NAMALWA (cell line): ENCODE measurements at places on chromosomes 3 and 15.
A peak's percentile ranks its signal among the peaks of the same experiment; 100 is the strongest.

- DNase-seq = no peak
Measured at GRCh38 chr3:80983753-80984152, 777.7 kb downstream of the GBE1 start.

DNA sequence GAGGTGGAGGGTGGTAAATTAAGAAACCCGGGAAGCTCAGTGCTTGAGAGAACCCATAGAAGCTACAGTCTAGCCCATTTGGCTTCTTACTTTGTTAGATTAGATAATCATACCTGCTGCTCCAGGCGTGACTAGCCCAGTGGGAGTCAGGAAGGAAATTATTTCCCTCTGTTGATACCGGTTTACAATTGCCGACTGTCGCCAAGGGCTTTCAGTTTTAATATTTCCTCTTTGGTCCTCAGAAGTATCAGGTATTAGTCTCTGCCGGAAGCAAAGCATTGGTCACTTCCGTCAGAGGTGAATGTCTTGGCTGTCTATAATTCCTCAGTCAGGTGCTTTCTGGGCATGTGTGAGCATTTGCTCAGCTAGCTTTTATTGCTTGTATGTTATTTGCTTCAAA is 75.2 kb downstream of the LPP start:
- no peak for DNase-seq

DNA sequence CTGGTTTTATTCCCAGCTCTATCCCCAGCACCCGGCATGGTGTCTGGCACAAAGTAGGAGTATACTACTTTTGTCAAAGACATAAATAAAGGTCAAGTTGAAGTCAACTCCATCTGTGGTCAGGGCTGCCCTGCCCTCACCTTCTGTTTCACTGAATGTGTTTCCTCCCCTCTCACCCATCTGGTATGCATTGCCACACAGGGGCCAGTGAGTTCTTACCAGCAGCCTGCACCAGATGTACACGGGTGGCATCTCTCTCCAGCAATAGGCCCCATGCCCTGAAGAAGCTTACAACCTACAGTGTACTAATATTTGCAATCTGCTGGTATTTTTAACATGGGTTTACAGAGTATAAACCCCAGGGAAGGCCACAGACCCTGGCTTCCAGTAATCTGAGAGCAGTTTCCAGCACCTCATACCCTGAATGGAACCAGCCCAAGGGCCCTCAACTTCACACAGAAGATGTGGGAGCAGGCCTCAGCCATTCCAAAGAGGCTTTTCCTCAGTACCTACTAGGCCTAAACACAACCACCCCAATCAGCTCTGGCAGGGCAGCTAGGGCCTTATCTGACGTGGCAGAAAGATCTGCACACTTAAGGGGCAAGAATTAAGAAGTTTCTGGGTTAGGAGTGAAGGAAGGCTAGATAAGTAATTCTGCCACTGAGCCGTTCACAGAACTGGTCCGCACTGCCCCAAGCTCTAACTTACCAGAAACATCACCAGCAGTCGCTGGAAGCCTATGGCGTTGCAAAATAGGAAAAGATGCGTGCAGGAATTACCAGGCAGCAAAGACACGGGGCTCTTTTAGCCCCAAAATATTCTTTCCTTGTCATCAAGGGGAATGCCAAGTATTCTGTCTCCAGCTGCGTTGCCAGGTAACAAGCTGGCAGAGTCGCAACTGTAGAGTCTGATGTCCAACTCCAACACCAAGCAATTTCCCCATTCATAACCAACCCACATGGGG is 2.1 kb downstream of the IDH2 start:
- no peak for DNase-seq

DNA sequence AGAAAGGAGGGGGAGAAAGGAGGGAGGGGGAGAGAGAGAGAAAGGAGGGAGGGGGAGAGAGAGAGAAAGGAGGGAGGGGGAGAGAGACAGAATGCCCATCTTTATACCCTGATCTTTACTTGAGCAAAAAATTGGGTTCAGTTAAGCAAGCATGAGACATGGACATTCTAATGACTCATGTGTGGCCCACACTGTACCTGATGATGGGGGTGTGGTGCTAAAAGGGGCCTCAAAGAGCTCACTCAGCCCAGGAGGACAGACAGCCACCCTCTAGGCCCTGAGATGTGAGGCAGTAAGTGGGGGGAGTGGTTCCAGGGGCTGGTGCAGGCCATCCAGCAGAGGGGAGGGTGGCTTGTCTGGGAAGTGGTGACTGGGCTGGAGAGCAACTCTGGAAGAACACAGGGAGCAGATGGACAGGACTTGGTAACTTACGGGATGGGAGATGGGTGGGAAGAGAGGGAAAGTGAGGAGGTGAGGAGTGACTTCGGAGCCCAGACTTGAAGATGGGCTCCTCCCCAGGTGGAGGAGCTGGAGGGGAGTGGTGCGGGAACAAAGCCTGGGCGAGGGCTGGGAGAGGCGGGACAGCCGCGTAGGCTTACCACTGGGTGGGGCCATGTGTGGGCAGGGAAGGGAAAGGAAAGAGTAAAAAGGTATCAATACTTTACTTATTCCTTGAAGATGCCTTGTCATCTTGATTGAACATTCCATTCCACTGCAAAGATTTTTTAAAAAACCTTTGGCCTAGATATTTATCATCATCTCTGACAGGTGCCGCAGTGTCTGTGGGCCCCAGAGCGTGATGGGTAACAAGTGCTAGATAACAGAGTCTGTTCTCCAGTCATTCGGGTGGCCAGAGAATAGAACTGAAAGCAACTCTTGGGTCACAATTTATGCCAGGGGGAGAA is 32.3 kb downstream of the TSPAN3 start:
- DNase-seq = no peak

GRCh38 chr3:15479400-15480224 is 41.9 kb downstream of the COLQ start:
- DNase-seq = no peak

GRCh38 chr3:153008226-153008625 is 153.8 kb upstream of the RAP2B start:
- no peak for DNase-seq

DNA sequence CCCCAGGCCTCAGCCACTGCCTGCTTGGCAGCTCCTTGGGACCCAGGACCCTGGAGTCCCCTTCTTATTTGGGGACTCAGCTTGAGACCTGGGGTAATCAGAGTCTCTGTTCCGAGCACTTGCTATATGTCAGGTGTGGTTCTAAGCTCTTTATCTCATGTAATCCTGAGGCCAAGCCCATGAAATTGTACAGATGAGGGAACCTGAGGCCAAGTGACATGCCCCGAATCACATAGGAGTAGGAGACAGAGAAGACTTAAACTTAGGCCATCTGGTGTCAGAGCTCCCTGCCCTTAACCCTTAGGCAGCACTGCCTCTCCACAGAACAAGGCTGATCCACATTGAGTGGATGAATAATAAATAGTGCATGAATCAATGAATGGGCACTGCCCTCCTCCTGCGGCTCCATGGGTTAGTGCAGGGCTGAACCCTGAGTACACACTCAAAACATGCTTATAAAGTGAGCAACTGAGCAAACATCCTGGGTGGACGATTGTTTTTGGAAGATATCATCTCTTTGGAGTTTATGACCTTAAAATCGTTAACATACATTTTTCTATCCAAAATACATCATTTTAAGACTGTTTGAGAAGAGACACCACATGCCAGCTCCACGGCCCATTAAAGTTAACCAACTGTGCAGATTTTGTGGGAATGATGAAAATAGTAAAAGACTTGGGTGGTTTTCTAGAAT is 33.2 kb upstream of the IQSEC1 start:
- no peak for DNase-seq

DNA sequence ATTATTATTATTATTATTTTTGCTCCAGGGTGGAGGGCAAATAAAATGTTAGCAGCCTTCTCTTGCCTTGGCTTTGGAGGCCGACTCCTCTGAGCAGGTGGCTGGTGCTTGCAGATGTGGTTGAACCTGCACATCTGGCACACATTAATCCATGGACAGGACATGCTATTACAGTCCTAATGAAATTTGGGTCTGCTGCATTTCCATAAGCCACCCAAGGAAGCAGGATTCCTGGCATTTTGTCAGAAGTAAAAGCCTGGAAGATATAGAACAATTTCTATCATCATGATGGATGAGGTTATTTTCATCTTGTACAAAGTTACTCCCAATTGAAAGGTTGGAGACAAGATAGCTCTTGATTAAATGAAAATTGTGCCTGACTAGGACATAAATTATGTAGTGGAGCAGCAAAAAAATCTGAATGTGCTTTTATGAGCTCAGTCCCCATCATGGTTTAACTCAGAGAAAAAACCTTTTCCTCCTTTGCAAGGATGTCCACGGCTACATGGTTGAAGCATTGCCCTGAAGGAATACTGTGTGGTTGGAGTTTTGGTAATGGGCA is 130.9 kb upstream of the RGMA start:
- DNase-seq = no peak

GRCh38 chr3:32813180-32813579 is 4.6 kb upstream of the TRIM71 start:
- DNase-seq = no peak

- peak; percentile 52 for DNase-seq
Measured at GRCh38 chr15:75694241-75695182, 18.1 kb downstream of the CSPG4 start.

DNA sequence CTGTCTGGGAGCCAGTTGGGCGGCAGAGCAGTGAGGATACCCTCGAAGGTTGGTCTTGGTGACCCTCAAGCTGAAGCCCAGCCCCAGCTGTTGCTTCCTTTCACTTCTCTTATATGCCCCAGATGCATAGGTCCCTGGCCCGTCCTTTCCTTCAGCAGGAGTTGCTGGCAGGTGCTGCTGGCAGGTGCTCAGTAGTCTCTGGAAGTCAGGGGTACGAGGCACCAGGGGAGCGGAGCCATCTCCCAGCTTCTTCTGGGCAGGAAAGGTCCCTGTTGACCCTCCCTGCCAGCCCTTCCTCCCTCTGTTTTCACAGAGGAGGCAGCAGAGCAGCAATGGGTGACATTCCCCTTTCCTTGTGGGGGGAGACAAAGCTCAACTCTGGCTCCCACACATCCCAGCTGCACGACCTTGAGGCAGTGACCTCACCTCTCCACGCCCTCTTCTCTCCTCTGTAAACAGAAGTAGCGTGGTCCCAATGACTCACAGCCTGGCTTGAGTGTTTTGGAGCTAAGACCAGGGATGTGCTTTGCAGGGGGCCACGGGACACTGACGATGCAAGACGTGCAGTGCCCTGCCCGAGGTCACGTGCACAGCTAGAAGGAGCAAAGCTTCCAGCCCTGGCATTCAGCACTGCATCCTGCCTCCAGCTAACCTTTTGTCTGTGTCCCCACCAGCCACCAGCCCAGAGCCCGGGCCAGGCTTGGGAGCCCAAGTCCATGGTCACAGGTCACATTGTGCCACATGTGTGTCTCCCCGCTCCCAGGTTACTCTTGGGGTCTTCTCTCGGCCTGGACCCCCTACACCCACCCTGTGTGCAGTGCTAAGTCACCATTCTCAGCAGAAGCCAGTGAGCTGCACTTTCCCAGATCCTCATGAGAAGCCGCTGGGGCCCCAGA is 49.7 kb downstream of the SLC6A6 start:
- no peak for DNase-seq

DNA sequence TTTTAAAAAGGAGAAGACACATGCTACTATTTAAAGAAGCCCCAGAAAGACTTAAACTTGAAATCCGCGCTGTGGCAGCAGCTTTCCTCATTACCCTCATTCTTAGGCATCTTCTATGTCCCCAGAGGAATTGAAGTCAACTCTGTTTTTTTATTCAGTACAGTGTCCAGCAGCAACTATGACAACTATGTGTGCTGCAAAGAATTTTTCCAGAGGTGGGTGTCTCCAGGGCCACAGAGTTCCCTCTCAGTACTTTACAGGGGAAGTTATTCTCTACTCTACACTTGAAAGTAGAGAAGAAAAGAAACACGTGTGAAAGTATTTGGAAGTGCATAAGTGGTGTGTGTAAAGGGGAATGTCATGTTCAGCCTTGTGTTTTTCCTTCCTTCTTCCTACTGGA is 32.0 kb downstream of the GATM start:
- DNase-seq = no peak

DNA sequence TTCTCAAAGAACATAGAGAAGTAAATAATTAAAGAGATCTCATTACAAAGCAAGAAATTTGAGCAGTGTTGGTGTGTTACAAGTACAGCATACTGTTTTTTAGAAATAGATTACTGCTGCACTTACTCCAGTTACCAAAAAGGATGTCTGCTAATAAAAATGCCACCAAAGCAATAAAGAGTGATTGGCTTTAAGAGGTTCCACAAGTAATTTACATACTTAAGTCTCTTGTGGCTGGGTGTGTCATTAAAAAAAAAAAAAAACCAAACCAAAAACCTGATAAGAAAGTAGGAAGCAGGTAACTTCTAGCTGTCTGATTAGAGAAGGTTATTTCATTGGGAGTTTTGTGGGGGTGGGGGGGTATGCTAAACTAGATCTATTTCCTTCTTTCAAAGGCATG is 15.2 kb downstream of the RAB11A start:
- DNase-seq = no peak
